ENCODE measurements at places on chromosomes 2 and 18.

DNA sequence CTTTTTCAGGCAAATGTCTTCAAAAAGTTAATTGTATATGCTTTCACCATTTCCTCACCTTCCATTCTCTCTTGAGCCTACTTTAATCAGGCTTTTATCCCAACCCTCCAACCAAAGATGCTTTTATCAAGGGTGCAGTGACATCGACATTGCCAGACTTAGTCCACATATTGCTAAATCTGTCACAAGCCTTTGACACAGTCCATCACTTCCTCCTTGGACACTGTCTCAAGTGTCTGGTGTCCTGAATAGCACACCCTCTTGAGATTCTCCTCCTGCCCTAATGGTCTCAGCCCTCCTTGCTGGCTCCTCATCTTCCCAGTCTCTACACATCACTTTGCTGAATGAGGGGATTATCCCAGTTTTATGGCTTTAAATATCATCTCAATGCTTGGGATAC is 147.5 kb upstream of the SLC39A10 start:
- DNase-seq, result no peak

DNA sequence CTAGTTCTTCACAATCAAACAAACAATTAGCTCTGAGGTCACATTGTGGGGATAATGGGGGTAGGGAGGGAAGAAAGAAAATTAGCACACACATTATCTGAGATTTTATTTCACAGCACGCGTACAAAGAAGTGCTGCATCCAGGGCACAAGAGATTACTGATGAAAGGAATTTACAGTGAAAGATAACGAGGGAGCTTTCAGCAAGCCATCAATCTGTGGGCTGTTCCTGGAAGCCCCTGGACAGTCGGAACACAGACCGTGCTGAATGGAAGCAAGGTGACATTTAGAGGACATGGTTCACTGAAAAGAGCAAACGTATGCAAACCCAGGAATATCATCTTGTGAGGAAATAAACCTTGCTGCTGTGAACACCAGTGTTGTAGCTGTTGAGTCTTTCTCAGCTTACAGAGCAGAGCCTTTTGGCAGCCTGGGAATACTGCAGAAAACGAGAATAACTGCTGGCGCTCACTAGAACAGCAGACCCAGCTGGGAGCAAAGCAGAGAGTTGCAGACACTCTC is 63.2 kb downstream of the SCG2 start:
- DNase-seq, result no peak

DNA sequence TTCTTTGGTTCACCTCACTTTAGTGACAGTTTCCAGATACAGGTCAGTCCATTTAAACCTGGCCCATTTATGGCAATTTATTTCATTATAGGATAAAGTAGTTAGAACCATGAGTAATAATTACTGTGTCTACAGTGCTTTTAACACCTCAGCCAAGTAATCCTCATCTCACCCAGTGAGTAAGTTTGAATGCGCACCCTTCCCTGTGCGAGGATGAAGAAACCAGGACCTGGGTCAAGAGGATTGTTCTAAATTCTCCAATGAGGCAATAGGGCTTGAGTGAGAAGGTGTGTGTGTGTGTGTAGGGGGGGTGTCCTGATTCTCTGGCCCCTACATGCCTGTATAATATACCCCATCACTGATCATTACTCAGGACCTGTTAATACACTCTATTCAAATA is 854 bp upstream of the MYO1B start:
- DNase-seq, result no peak

- no peak for DNase-seq
These were observed 169.2 kb upstream of the DTNA start for GRCh38 chr18:34540897-34541296.

- DNase-seq, result no peak
These were observed 27.5 kb downstream of the OSBPL1A start for GRCh38 chr18:24370120-24370519.

DNA sequence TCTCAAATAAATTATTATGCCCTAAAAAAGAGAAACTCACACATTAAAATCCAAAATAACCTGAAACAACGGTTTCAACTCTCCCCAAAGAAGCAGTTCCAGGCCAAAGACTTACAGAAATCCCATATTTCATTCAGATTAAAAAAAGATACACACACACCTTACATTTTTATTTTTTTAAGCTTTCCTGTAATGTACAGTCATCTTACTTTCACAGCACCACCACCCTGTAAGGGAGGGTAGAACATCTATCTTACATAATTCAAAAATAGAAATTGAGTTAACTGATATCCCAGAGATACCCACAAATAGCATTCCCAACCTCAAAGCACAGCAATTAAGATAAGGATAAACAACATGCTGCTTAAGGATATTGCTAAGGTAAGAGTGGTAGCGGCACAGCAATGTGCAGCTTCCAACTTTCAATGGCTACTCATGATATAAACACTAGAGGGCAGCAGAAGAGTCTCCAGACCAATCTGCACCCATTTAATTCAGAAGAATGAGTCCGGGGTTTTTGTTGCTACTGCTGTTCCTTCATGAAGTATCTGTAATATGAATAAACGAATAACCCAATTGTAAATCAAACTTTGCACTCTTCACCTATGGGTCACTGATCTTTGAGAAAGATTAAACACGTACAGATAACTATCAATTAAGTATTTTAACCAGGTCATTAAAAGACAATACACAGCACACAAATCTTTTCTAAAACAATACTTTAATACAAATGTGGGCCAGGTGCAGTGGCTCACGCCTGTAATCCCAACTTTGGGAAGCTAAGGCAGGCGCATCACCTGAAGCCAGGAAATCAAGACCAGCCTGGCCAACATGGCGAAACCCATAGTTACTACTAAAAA is 11.3 kb downstream of the GFPT1 start:
- DNase-seq, result no peak

GRCh38 chr2:189818249-189819038 is 34.2 kb downstream of the PMS1 start:
- no peak for DNase-seq

GRCh38 chr2:212979799-212980198 is 171.6 kb downstream of the IKZF2 start:
- no peak for DNase-seq
